ENCODE measurements at places on chromosomes 11 and 22.

DNA sequence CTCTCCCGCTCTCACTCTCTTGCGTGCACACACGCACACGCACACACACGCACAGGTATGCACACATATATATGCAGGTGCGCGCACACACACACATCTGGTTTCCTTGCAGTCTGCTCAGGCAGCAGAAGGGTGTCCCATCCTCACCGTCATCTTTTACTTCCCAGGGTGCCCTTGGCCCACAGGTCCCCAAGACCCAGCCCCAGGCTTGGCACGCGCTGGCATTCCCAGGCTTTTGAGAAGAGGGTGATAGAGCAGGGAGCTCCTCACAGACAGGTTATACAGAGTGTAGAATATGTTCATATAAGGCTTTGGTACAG lies 52.0 kb upstream of the SPATA19 start:
- DNase-seq = no peak

- no peak for DNase-seq
Observed at GRCh38 chr11:105754716-105755115, 144.8 kb downstream of the GRIA4 start.

DNA sequence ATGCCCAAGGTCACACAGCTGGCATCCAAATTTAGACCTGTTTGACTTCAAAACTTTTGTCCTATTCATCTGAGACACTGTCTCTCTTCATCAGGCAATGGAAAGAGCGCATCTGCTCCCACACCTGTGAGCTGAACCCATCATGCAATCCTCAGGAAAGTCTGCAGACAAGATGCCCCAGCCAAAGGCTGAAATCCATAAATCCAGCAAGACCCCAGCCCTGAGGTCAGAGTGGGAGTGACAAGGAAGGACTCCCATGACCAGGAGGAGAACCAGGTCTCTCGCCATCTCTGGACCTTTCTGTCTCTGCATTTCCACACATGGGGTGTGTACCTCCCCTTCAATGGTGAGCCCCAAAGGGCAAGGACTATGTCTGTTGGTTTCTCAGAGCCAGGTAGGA lies 83.6 kb upstream of the HMGXB4 start:
- DNase-seq = no peak

- DNase-seq = no peak
Observed at GRCh38 chr22:24068717-24069297, 57.7 kb downstream of the CABIN1 start.

DNA sequence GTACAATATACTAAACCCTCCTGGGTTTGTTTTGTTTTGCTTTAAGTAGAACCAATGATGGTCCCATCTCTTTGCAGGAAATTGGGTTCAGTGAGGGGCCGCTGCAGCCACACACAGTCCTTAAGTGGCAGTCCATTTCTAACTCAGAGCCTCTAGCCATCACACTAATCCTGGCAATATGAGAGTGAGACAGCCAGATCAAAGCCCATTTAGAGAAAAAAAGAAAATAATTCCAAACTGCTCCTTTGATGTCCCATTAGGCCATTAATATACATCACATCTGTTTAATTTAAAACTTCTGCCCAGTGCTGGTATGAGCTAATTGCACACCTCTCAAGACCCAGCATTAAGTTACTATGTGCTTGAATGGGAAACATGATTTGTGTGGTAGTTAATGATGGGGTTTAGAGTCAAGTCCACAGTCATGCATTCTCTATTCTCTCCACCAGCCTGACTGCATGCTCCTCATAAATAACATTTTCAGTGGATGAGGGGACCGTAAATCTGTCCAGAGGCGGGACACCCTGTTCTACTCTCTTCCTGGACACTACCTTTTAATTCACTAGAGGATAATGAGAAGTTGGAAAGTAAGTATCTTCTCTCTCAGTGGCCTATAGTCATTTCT lies 53.8 kb upstream of the BIRC3 start:
- no peak for DNase-seq

DNA sequence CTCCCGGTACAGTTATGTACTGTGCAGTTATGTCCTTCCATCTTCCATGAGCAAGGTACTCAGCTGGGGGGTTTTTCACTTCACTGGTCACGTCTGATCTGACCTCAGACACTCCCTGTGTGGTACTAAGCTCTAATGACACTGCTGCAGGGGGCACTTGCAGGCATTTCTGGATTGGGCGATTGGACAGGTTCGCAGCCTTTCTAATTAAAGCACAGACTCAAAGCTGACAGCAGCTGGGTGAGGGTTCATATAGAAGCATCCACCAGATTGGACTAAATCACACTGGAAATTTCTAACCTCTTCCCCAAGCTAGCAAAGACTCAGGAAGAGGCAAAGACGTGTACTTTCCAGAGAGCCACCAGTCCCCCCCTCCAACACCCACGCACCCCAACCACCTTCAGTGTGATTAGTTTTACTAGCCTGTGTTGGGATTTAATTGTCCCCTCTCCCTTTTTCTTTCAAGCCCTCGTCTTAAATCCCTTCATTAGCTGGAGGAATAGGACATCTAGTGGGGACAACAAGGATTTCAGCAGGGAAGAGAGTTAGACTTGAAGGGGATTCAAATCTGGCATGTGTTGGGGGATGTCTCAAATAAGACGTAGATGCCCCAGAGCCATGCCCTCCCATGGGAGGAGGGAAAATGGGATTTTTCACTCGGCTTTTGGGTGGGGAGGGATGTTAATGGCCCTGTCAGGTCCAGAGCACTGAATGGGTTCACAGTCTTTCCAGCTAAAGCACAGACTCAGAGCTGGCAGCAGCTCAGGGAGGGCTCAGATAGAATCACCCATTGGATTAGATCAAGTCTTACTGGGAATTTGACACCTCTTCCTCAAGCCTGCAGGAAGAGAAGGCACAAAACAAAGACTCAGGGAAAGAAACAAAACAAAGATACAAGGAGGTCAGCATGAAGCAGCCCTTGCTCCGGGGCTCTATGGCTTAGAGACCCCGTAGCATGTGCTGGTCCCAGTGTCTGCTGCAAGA lies 10.9 kb downstream of the INS start:
- peak; percentile 44 for DNase-seq

DNA sequence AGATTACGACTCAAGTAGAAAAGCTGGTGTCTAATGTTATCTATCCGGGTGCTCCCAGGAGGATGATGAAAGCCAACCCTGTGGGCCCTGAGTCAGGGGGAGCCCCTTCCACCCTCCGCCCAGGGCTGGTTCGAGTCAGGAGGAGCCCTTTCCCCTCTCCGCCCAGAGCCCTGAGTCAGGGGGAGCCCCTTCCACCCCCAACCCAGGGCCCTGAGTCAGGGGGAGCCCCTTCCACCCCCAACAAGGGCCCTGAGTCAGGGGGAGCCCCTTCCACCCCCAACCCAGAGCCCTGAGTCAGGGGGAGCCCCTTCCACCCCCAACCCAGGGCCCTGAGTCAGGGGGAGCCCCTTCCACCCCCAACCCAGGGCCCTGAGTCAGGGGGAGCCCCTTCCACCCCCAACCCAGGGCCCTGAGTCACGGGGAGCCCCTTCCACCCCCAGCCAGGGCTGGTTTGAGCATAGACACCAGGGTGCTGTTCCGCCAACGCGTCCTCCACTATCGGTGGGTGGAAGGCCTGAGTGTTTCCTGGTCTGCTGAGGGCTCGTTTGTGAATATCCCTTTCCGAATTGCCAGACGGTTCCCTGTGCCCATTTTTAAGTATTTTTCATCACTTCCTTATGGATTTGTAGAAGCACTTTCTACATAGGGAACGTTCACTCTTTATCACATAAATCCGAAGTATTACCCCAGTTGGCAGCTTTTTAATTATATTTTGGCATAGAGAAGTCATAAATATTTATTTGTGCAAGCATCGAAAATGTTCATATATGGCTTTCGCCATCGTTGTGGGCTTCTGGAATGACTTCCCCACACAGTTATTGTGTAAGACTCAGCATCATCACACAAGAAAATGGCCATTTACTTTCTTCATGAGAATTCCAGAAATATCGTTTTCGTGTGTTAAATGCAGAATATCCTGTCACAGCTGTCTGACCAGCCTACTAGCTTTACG lies 380.6 kb downstream of the BRD1 start:
- DNase-seq = no peak

DNA sequence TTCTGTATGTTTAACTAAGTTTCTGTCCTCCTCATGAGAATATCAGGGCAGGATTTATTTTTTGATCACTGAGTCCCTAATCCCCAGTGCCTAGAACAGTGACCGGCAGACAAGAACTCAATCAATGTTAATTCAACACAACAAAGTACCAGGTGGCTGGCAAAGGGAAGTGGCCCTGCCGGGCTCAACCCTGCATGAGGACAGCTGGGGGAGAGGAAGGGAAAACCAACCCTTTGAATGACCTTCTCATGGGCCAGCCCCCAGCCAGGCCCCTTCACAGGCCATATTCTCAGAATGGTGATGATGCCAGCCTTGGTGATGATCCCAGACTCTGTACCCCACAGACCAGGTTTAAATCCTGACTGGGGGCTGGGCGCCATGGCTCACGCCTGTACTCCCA lies 1.4 kb upstream of the MFNG start:
- no peak for DNase-seq

DNA sequence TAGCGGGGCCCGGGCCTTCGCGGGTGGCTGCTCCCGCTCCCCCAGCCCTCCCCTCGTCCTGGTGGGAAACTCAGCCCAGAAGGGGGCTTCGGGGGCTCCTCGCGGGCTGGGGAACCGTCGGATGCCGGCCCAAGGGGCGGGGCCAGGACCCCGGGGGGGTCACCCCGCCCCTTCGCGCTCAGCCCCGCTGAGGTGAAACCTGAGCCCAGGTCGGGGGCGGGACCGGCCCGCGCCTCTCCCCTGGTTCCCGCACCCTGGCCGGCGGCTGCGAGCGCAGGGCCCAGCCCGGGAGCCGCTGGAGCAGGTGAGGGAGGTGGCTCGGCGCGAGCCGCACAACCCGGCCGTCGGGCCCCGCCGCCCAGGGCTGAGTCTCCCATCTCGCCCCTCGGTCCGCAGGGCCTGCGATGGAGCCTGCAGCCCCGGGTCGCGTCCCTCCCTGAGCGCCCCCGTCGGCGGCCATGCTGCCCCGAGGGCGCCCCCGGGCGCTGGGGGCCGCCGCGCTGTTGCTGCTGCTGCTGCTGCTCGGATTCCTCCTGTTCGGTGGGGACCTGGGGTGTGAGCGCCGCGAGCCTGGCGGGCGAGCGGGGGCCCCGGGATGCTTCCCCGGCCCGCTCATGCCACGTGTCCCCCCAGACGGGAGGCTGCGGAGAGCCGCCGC lies at the start of gene LARGE2:
Gene LARGE2 (plus strand): TSS at position 232 of the 658 bp plus-strand sequence. CDS start 227 bp downstream, at position 459.
- no peak for DNase-seq

DNA sequence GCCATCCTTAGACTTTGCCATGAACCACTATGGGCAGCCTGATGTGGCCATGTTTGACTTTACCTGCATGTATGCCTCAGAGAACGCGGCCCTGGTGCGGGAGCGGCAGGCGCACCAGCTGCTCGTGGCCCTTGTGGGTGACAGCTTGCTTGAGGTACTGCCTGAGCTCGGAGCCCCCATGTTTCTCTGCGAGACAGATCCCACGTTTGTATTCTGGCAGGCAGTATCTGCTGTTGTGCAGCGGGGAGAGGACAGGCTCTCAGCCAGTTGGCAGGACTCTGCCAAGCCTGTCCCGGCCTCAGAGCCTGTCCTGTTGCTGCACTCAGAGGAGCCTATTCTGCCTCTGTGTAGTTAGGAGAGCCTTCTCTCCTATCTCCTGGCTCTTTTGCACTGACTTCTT lies 109.9 kb downstream of the MICAL2 start:
- DNase-seq = no peak

DNA sequence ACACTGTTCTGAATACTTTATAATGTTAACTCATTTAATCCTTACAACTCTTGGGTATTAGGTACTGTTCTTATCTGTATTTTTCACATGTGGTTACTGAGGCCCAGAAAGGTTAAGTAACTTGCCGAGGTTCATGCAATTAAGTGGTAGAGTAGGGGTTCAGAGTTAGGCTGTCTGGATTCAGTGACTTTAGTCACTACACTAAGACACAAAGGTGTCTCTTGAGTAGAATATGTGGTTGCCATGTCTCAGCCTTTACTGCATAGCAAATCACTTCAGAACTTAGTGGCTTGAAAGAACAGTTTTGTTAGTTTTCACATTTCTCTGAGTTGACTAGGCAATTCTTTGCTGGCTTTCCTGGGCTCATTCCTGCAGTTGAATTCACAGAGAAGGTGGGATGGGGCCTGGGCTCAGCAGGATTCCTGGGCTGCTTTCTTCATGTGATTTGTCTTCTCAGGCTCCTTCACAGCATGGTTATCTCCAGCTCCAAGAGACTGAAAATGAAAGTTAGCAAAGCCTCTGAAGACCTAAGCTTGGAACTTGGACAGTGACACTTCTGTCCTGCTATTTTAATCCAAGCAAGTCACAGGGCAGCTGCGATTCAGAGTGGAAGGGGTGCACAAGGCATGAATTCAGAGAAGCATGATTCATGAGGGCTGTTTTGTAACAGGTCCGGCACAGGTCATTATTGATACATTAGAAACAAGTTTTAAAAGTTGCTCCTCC lies 68.3 kb downstream of the SPECC1L start:
- DNase-seq = no peak

- no peak for DNase-seq
Observed at GRCh38 chr22:37070744-37071143, 19.2 kb downstream of the KCTD17 start.

DNA sequence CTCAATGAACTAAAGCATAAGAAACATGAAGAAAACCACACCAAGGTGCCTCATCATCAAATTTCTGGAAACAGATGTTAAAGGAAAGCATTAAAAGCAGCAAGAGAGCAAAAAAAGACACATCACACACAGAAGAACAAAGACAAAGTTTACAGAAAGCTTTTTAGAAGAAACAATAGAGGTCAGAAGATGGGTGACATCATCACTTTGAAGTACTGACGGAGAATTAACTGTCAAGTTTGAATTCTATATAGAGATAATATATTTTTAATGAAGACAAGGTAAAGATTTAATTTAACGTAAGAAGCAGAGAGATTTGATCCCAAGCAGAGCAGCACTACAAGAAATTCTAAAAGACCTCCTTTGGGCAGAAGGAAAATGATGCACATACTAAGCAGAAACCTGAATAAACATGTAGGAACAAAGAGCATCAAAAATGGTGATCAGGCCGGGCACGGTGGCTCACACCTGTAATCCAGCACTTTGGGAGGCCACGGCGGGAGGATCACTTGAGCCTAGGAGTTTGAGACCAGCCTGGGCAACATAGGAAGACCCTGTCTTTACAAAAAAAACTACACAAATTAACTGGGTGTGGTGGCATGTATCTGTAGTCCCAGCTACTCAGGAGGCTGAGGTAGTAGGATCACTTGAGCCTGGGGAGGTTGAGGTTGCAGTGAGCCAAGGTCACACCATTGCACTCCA lies 63.3 kb upstream of the RTL6 start:
- no peak for DNase-seq

GRCh38 chr11:117807482-117808327 lies 10.7 kb upstream of the DSCAML1 start:
- peak; percentile 85 for DNase-seq

DNA sequence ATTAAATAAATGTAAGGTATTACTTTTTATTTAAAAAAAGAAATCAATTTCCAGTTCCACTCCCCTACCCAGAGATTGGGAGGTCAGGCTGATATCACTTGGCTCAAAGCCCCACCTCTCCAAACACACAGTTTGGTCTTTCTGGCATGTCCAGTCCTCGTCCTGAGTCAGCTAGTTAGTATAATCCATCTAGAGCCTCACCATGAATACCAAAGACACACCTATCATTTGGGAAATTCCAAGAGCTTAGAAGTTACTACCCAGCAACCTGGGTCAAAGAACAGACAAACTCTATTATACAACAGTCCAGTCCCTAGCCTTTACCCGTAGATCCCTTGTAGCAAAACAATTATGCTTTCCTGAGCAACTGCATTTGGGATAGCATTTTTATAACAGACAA lies 9.4 kb downstream of the TREH start:
- DNase-seq = no peak

- DNase-seq = no peak
Observed at GRCh38 chr11:77038825-77039326, 4.7 kb downstream of the B3GNT6 start.
